ENCODE measurements at places on chromosomes 4 and X. TPM values are rescaled to one million over a fixed set of nuclear protein-coding genes. Genes with fewer than 3 reads are reported as not detected.

The MED28 gene
- polyA plus RNA-seq: 41.6 TPM

The SPP1 gene
- 239 TPM for polyA plus RNA-seq

The TMEM271 gene
- polyA plus RNA-seq: not detected

The VCX gene
- polyA plus RNA-seq: not detected

The SPARCL1 gene
- 335 TPM for polyA plus RNA-seq

Measured in muscle of arm (tissue), 14 donors.